ENCODE measurements at places on chromosomes 16 and 17.

- DNase-seq: no peak
These were observed 13.5 kb downstream of the ACOX1 start for GRCh38 chr17:75965468-75965867.

- DNase-seq: no peak
These were observed 19.1 kb upstream of the PHKG2 start for GRCh38 chr16:30728899-30729672.

DNA sequence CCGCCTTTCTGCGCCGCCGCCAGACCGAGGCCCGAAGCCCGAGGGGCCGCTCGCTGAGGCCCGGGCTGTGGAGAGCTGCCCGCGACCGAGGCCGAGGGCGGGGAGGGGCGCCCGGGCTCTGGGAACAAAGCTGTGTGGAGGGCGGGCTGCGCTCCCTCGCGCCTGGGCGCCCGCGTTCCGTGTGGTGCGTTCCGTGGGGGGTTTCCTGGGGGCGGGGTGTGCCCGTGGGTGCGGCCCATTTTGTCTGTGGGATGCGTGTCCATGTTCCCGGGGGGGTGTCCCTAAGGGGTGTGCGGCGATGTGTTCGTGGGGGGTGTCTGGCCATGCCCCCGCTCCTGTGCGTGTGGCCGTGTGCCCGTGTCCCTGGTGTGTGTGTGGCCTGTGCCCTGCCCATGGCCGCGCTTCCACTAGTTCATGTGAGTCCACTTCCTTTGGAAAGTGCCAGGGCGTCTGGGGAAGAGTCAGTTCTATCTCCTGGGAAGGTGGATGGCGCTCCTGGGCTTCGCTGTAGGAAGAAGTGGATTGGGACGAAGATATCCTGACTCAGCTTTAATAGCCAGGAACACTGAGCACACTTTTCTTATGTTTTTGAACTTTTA lies 520 bp downstream of the JPT2 start:
- peak; percentile 30 for DNase-seq

DNA sequence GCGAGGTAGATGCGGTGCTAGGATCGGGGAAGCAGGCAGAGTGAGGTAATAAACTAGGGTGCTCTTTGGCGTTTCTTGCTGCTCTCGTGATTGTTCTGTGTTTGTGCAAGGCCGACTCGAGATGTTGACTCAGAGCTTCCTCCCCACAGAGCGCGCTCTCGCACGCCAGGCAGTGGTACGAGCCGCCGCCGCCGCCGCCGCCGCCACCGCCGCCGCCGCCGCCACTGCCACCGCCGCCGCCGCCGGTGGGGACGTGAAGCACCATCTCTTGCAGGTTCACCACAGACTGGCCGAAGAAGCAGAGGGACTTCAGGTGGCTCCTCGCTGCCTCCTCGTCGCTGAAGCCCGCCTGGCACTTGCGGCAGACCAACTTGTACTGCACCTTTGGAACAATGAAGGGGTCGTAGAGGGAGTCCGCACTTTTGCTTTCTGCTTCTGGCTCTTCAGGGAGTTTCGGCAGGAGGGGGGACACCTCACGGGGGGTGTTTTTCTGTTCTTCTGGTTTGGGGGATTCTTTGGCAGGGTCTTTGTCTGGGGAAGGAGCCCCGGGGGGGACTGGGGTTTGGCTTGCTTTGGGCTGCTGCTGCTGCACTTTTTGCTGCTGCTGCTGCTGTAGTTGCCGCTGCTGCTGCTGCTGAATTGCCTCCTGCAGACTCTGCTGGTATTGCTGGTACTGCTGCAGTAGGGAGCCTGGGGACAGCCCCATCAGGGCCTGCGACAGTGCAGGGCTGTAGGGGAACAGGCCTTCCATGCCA lies 260.2 kb downstream of the ZFHX3 start:
- peak; percentile 36 for DNase-seq

DNA sequence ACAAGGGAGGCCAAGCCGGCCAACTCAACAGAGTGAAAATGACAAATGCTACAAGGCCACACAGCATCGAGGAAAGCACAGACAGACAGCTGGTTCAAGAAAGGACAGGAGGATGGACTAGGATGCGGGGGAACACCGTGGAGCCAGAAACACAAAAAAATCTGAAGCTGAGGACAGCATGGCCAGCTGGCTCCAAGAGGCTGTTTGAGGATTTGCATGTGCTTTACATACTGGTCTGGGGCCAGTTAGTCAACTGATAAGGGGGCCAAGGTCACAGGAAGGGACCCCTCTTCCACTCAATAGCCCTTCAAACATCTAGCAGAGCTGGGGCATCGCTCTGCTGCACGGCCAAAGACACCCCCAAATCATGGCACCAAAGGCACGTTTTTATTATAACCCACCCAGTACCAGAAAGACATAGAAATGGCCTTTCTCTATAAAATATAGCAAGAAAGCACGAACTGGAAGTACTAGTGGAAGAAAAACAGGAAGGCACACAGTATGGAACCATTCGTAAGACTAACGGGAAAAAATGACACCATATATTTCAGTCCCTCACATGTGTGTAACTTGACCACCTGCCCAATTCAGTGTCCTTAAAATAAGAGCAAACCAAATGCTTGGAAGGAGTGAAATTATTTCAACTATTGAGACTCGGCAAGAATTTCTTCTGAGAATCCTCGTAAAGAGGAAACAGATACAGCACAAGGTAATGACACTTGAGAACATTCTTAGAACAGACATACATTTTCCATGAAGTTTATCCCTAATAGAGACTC lies 7.8 kb upstream of the SRL start:
- no peak for DNase-seq

DNA sequence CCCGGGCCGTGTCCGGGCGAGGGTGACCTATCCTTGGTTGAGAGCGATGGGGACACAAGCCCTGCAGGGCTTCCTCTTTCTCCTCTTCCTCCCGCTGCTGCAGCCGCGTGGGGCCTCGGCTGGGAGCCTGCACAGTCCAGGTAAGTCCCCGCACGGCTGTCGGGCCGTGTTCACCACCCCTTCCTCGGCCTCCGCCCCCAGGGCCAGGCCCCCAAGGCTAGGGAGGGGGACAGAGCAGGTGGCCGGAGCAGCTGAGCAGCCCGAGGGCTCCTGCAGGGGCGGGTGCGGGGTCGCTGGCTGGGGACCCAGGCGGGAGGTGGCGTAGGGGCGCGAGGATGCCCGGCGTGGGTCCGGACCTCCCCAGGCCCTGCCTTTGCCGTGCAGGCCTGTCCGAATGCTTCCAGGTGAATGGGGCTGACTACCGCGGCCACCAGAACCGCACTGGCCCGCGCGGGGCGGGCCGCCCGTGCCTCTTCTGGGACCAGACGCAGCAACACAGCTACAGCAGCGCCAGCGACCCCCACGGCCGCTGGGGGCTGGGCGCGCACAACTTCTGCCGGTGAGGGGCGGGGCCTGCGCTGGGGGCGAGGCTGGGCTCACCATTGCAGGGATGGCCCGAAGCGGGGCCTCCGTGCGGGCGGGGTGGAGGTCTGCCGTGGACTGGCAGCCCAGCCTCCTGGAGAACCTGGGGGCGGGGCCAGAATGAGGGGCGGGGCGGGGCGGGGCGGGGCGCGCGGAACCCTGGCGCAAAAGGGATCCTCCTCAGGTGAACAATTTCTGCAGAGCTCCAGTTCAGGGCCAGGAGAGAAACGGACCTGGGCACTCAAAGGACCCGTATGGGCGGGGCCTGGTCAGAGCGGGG lies 631 bp downstream of the KREMEN2 start:
- no peak for DNase-seq

- no peak for DNase-seq
These were observed 44.4 kb downstream of the IRX3 start for GRCh38 chr16:54242199-54242598.

Measured in activated T-cell treated with anti-CD3 and anti-CD28 coated beads for 1 hour (primary cell).